Hematopoietic multipotent progenitor cell treated with erythropoietin and hydrocortisone succinate and interleukin-3 and kit ligand, for 17 days (in vitro differentiated cells): ENCODE measurements at places on chromosomes 7 and 10.

DNA sequence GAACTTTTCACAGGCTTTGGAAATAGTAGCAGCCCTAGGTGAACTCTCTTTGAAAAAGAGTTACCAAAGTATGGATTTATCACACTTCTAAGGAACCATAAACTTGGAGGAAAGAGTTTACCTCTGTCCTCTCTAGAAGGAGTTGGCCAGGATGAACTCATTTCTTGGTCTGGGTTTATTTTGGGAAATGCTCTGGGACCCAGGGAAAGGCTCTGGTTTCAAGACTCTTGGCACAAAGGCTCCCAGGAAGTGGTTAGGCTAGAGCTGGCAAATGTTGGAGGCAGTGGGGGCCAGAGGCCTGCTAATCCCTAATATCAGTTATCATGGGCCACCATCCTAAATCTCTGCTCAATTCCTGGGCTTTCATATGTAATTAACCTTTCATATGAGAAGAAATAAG, 36.3 kb upstream of the CDK6 start:
- DNase-seq: no peak

DNA sequence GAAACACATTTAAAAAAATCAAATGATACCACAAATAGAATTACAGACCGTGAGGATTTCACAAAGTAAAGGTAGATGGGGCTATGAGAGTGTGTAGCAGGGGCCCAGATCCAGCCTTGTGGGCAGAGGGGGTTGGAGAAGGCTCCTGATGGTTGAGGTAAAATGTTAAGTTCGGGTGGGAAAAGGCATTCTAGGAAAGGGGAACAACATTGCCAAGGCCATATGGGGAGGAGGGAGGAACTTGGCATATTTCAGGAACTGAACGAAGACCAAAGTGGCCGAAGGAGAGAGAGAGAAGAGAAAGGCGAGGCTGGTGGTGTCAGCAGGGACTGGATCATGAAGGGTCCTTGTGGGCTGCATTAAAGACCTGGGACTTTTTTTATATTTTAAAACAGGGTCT, 98.9 kb downstream of the CARD11 start:
- no peak for DNase-seq

- no peak for DNase-seq
Measured at GRCh38 chr10:24374134-24374915, 165.4 kb downstream of the KIAA1217 start.

GRCh38 chr7:28623105-28623730, 210.9 kb downstream of the CREB5 start:
- no peak for DNase-seq

DNA sequence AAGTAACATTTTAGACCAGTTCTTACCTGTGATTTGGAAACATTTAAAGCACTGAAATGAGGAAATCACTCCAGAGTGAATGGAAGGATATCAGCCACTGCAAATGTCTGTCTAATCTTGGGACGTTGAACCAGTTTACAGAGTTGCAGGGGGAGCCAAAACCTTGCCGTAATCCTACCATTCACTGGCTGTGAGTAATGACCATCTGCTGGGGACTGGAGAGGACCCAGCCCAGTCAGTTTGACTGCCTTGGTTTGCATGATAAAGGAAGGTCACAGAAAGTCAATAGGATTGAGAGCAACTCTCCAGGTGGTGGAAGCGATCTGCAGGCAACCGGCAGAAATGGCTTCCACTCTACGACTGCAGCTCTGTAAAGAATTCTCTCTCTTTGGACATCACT, 167.2 kb downstream of the AKR1D1 start:
- no peak for DNase-seq

GRCh38 chr7:36096460-36097095, 56.5 kb upstream of the EEPD1 start:
- no peak for DNase-seq

DNA sequence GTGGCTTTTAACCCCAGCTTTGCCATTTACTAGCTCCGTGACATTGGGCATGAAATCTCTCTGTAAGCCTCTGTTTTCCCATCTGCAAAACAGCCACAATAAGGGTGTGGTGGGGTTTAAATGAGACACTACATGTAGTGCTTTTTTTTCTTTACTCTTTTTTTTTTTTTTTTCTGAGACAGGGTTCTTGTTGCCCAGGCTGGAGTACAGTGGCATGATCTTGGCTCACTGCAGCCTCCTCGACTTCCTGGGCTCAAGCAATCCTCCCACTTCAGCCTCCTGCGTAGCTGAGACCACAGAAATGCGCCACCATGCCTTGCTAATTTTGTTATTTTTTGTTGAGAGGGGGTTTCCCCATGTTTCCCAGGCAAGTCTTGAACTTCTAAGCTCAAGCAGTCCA, 8.3 kb upstream of the DENND10 start:
- DNase-seq: no peak
